Forelimb muscle (tissue), 1 donor: ENCODE measurements at places on chromosomes 7 and 10. TPM values are rescaled to one million over a fixed set of nuclear protein-coding genes. Genes with fewer than 3 reads are reported as not detected.

FGF8 gene
- polyA plus RNA-seq = 0.34 TPM

GPER1 gene
- polyA plus RNA-seq = 14.4 TPM

DRGX gene
- not detected for polyA plus RNA-seq

DOCK1 gene
- 26.7 TPM for polyA plus RNA-seq

UTF1 gene
- polyA plus RNA-seq = not detected

CEP41 gene
- 22.9 TPM for polyA plus RNA-seq

DNAJC30 gene
- polyA plus RNA-seq = 6.3 TPM

ANKRD30A gene
- not detected for polyA plus RNA-seq

CYP26C1 gene
- polyA plus RNA-seq = not detected

SFMBT2 gene
- 6.3 TPM for polyA plus RNA-seq

ATG9B gene
- 0.73 TPM for polyA plus RNA-seq

DNAH11 gene
- 0.30 TPM for polyA plus RNA-seq

ABCB1 gene
- polyA plus RNA-seq = 0.38 TPM

GPR158 gene
- polyA plus RNA-seq = 0.08 TPM

PTPRN2 gene
- 1.7 TPM for polyA plus RNA-seq

PPP1R17 gene
- not detected for polyA plus RNA-seq

PODXL gene
- polyA plus RNA-seq = 75.3 TPM

LLCFC1 gene
- 0.25 TPM for polyA plus RNA-seq

PLCE1 gene
- 47.9 TPM for polyA plus RNA-seq

TMEM229A gene
- polyA plus RNA-seq = not detected

METTL27 gene
- polyA plus RNA-seq = 1.9 TPM

ANKRD61 gene
- 1.0 TPM for polyA plus RNA-seq

EEPD1 gene
- polyA plus RNA-seq = 11.0 TPM

KCNIP2 gene
- polyA plus RNA-seq = 4.3 TPM

SEMA3A gene
- 20.3 TPM for polyA plus RNA-seq

CPA4 gene
- polyA plus RNA-seq = 2.2 TPM

LFNG gene
- polyA plus RNA-seq = 19.7 TPM

CTNNA3 gene
- polyA plus RNA-seq = 12.6 TPM

CUL2 gene
- 42.5 TPM for polyA plus RNA-seq

SLC16A9 gene
- 3.3 TPM for polyA plus RNA-seq

IDE gene
- 15.3 TPM for polyA plus RNA-seq

CLRN3 gene
- polyA plus RNA-seq = not detected

NME8 gene
- not detected for polyA plus RNA-seq

ACBD5 gene
- 22.1 TPM for polyA plus RNA-seq

GLI3 gene
- polyA plus RNA-seq = 10.8 TPM

IDI2 gene
- 0.14 TPM for polyA plus RNA-seq

ZCCHC24 gene
- polyA plus RNA-seq = 68.8 TPM

HMX3 gene
- not detected for polyA plus RNA-seq

TAS2R38 gene
- polyA plus RNA-seq = not detected

OPN1SW gene
- polyA plus RNA-seq = 2.0 TPM

AOAH gene
- polyA plus RNA-seq = 2.5 TPM

TRIM50 gene
- polyA plus RNA-seq = 0.67 TPM

SLC26A3 gene
- not detected for polyA plus RNA-seq

MRLN gene
- polyA plus RNA-seq = 175 TPM

CLDN3 gene
- polyA plus RNA-seq = 0.14 TPM

WEE2 gene
- polyA plus RNA-seq = 0.09 TPM

BTAF1 gene
- polyA plus RNA-seq = 23.7 TPM

PHYHIPL gene
- polyA plus RNA-seq = 1.1 TPM

ZNF316 gene
- 27.5 TPM for polyA plus RNA-seq

CALML3 gene
- polyA plus RNA-seq = 0.09 TPM

PLOD3 gene
- 41.4 TPM for polyA plus RNA-seq

MYL10 gene
- 23.1 TPM for polyA plus RNA-seq

CYP3A7 gene
- polyA plus RNA-seq = 0.24 TPM

HYAL4 gene
- 0.05 TPM for polyA plus RNA-seq

SPDYE5 gene
- polyA plus RNA-seq = 2.8 TPM

LIPN gene
- not detected for polyA plus RNA-seq
